Stimulated activated CD8-positive, alpha-beta memory T cell treated with anti-CD3 and anti-CD28 coated beads, Interleukin-12 subunit alpha, Interleukin-12 subunit beta, amount 100 ng/mL, for 1 hour (primary cell): ENCODE measurements at places on chromosomes 11 and 22.
A peak's percentile ranks its signal among the peaks of the same experiment; 100 is the strongest.

DNA sequence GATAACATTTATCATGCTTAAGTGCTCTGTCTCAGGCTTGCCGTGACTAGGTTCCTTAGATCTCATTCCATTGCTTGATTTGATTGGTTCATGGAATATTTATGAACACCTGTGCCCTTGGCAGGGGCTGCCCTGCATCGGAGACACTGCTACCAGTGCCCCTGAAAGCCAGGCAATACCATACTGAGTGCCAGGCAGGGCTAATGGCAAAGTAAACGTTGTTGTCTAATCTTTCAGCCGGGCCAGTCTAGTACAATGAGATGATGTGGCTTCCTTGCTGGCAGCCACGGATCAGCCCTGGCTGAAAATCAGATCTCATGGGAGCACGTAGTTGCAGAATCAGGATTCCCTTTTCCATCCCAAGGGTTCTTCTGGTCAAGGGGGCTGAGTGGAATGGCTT is 5.0 kb upstream of the PGA3 start:
- DNase-seq: no peak

DNA sequence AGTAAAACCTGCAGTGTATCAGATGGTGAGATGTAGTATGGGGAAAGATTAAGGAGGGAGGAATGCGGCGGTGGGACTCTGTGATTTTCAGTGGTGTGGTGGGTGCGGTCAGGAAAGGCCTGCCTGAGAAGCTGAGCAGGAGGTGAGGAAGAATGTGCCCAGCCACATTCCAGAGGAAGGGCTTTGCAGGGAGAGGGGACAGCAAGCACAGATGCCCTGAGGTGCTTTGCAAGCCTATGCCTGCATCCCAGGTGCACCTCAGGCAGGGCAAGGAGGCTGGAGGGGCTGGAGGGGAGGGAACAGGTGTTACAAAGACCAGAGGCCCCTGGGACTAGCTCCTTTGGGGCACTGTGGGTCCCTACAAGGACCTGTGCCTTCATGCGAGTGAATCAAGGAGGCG is 42.1 kb downstream of the MYO7A start:
- DNase-seq: no peak

GRCh38 chr11:12518606-12519385 is 141.4 kb downstream of the PARVA start:
- DNase-seq: no peak

- no peak for DNase-seq
Observed at GRCh38 chr22:36549033-36549432, 20.1 kb upstream of the EIF3D start.

DNA sequence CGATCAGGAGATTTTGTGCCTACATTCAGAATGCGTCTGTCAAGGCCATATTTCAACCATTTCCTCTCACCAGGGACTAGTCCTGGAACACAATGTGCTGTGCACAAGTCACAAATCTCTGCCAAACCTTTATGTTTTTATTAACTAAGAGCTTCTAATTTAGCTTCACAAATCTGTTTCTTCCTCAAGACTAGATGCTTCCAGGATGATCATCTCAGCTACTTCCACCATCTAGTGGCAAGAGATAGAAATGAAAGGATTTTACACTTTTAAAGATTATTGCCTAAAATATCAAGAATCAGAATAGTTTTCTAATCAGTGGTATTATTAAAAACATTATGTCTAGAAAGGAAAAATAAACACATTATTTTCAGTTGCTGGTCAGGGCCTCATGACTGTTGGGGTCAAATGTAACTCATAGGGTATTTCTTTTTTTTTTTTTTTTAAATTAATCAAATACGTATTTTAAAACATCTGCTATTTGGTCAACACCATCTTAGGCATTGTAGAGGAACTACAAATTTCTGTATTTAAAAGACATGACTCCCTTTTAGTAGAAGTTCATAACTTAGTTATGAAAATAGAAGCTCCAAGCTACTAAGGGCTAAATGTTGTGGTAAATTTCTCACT is 1102.6 kb downstream of the DLG2 start:
- DNase-seq: no peak

DNA sequence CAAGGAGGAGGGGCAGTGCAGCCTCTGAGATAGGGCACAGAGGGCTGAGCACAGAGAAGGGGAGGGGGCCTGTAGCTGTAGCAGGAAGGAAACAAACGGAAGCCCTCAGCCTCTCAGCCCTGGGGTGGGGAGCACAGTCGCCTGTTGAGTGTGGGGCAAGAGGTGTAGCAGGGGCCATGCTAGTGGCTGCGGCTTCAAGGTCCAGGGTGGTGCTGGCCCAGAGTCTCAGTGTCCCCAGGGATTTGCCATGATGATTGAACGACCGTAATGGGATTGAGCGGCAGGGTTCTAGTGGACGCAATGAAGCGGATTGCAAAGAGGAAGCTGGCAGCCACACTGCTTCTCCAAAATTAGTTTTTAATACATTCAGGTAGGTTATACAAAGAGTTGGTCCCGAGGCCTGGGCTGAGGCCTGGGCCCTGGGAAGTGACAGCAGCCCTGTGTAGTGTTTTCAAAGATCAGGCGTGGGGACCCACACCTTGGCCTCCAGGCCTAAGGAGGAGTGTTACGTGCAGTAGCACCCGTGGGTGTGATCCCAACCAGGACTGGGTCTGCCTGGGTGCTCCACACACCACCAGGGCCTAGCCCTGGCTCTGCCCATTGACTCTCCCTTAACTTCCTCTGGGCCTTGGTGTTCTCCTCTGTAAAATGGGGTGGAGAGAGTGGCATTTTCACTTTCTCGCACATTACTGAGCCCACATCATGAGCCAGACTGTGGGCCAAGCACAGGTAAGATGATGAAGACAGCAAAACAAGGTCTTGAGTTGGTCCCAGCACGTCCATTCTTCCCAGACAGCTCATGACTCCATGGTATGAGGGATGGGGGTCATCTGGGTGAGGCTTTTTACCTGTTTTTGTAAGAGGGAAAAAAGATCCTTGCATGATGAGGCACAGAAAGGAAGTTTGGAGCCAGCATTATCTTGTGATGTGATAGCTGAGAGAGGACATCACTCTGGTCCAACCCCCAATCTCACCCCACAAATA is 13.1 kb downstream of the LRRC32 start:
- DNase-seq: no peak

GRCh38 chr11:105720096-105720495 is 110.2 kb downstream of the GRIA4 start:
- DNase-seq: no peak

GRCh38 chr11:121309688-121310087 is 17.1 kb downstream of the SC5D start:
- no peak for DNase-seq

DNA sequence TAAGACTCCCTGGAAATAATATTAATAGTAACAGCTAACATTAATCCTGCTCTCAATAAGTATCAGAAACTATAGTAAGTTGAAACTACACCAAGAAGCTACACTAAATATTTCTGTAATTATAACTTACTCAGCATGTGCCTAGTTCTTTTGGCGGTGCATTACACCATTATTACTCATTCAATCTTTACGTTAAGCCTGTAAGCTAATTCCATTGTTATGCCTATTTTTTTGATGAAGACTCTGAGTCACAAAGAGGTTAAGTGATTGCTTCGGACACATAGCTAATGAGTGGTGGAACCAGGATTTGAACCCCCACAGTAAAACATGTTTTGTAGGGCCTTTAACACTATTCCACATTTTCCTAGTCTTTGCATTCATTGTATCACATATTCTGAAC is 111.6 kb downstream of the RASSF10 start:
- DNase-seq: no peak

DNA sequence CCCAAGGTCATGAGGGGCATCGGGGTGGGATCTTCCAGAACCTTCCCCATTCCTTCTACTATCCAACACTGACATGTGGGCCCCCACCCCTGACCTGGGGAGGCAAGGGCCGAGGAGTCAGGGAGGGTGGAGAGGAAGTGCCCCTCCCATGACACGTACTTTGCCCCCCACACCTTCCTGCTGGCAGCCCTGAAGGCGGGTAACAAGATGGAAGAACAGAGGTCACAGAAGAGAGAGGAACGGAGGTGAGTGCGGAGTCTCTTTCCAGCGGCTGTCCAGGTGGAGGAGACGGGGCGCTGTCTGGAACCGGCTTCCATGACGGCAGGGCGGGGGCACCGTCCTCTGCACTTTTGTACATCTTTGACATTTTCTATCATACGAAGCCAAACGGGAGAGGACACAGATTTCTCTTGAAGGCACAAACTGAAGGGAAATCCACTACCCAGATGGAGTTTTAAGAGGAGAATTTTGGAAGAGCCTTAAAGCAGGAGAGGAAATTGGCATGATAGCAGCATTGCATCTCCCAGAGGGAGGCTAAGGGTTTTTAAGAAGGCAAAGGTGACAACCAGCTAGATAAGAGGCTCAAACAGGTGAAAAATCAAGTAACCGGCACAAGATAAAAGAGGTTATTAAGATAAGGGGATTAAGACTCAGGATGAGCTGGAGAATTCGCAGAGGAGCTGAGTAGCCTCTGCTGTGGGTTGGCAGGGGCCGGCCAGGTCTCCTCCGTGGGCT is 16.7 kb downstream of the OSBPL5 start:
- no peak for DNase-seq

- DNase-seq: no peak
Observed at GRCh38 chr11:75001686-75002085, 13.0 kb downstream of the NEU3 start.

GRCh38 chr22:30221121-30221992 is 25.2 kb downstream of the LIF start:
- DNase-seq: peak; percentile 37
